Cortex of kidney (tissue), 1 donor: ENCODE measurements at places on chromosomes 16 and 17.

DNA sequence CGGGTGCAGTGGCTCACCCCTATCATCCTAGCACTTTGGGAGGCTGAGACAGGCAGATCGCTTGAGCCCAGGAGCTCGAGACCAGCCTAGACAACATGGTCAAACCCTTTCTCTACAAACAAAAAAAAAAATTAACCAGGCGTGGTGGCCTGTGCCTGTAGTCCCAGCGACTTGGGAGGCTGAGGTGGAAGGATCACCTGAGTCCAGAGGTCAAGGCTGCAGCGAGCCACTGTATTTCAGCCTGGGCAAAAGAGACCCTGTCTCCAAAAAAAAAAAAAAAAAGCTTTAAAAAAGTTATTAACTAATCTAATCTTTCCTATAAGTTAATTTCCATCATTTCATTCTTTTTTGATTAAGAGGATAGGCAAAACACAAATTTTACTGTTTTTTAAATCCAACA is 2.5 kb downstream of the NCOR1 start:
- DNase-seq, result no peak

DNA sequence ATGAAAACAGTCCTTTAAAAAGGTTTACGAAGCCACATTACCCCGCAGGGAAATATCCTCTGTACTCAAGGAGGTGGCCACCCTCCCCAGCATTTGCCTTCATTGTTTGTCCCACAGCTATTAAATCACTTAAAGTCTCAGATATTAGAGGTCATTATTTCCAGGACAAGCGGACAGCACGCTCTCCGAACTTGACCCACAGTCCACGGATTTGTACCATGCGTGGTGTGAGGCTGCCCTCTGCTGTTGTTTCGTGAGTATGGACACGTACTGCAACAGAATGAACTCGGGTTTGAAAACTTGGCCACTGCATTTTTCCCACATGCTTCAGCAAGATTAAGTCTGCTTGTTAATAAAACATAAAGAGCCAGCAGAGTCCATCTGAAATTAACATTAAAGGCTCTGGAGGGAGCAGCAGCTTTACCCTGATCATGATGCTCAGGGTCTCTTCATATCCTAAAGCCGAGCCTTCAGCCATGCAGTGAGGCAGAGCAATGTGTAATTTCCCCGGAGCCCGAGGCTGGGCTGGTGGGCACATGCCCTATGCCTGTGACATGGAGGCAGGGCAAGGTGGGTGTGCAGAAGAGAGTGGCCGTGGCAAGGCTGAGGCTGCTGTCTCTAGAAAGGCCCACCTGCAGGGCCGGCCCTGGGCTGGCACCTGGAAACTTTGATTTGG is 19.7 kb downstream of the MEAK7 start:
- no peak for DNase-seq

GRCh38 chr17:17151055-17151454 is 55.1 kb downstream of the PLD6 start:
- no peak for DNase-seq

GRCh38 chr16:88924834-88925539 is 52.0 kb downstream of the CBFA2T3 start:
- no peak for DNase-seq

GRCh38 chr16:86530251-86531190 is 20.2 kb downstream of the FOXF1 start:
- DNase-seq, result no peak

DNA sequence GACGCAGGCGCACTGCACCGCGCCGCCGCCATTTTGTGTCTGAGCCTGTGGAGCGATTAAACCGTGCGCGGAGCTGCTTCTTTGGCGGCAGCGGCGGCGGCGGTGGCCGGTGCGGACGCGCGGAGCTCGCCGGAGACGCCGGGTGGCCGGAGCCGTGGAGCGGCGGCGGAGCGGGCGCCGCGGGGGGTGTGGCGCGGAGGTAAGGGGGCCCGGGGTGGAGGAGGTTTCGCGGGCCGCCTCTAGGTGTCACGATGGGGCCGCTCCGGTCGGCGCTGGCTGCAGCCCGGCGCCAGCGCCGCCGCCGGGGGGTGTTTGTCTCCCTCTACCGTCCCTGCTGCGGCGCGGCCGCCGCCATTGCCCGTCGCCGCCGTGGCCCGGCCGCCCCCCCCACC is at the start of gene CTCF:
Gene CTCF (plus strand): TSS at position 1 of the 392 bp plus-strand sequence. CDS start 48,307 bp downstream, outside the sequence.
- no peak for DNase-seq

GRCh38 chr17:63099425-63099824 is 133.4 kb downstream of the TANC2 start:
- DNase-seq, result no peak

GRCh38 chr17:32912218-32912897 is 15.6 kb upstream of the TMEM98 start:
- no peak for DNase-seq

DNA sequence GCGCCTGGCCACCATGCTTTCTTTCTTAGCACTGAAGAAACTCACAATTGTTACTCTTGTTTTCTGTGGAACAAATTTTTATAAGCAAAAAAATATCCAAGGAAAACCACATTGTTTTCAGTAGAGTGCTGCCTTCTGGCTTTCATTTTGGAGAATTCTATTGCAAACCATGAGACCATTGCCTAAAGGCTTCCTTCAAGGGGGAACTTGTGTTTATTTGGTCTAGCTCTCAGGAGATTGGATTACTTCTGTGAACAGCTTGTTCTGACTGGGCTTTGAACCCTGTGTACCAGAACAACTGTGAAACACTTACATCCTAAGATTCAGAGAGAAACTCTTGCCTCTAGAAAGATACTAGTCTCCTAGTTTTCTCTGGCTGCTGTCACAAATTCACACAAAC is 32.1 kb downstream of the TOM1L1 start:
- no peak for DNase-seq

- DNase-seq, result no peak
Measured at GRCh38 chr16:51449441-51449840, 298.4 kb upstream of the SALL1 start.

- no peak for DNase-seq
Measured at GRCh38 chr17:29778956-29779811, 150.8 kb downstream of the SSH2 start.
